Stimulated activated CD8-positive, alpha-beta memory T cell treated with anti-CD3 and anti-CD28 coated beads, Interleukin-4, amount 100 ng/mL, for 1 hour (primary cell): ENCODE measurements at places on chromosomes 1 and 21.

DNA sequence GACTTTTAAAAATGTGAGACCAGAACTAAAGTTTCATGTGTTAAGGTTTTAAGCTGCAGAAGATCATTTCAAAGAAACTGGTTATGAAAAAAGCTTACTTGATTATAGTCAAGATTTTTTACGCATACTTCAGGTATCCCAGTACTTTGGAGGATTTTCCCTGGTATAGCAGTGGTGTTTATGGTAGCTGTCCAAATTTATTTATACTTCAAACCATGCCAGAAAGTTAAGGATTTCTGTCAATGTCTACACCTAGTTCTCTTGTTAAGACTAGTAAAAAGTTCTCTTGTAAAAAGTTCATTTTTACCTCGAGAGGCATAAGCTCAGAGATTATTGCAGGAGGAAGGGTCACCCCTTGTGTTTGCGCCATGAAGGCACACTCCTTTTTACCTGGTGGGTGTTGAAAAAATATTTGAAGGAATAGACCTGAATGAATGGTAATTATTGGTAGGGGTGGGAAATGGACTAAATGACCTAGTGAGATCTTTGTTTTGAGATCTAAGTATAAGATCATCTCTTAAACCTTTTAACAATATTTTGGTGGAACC lies 2.8 kb downstream of the DYRK1A start:
- DNase-seq: no peak

GRCh38 chr1:29415861-29416260 lies 179.5 kb downstream of the PTPRU start:
- no peak for DNase-seq

DNA sequence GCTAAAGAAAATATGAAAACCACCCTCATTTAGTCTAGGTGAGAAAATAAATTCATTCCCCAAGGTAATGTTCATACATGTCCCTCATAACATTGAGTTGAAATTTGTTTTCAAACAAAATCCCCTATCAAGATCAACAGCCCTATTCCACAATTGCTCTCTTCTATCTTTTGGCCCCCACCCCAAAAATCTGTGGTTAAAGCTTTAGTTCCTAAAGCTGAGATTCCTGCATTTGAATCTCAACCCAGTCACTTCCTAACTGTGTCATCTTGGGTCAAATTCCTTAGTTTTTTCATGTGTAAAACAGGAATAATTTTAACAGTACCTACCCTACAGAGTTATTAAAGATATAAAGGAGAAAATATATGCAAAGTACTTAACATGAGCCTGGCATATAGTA lies 22.0 kb downstream of the KIAA0319L start:
- no peak for DNase-seq

DNA sequence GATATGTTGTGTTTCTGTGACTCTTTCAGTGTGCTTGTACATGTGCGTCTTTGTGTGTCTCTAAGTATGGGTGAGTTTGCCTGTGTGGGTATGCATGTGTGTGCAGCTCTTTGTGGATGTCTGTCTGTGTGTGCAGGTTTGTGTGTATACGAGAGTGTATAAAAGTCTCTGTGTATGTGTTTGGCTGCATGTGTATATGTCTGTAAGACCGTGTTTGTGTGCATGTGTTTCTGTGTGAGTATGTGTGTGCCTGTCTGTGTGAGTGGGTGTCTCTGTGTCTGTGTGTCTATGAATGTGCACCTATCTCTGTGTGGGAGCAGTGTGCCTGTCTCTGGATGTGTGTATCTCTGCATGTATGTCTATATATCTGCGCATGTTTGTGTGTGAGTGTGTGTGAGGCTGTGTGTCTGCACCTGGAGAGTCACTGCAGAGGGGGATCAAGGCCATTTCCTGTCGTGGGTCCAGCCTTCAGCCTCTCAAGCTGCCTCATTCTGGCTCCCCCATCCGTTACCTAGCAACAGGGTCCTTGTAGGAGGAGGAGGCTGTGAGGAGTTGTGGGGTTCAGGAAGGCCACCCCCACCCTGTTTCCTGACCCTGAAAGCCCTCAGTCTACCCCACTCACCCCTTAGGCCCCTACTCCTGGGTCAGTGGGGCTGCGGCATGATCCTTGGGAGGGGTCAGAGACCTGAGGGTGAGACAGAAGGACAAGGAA lies 10.4 kb downstream of the FGR start:
- no peak for DNase-seq

DNA sequence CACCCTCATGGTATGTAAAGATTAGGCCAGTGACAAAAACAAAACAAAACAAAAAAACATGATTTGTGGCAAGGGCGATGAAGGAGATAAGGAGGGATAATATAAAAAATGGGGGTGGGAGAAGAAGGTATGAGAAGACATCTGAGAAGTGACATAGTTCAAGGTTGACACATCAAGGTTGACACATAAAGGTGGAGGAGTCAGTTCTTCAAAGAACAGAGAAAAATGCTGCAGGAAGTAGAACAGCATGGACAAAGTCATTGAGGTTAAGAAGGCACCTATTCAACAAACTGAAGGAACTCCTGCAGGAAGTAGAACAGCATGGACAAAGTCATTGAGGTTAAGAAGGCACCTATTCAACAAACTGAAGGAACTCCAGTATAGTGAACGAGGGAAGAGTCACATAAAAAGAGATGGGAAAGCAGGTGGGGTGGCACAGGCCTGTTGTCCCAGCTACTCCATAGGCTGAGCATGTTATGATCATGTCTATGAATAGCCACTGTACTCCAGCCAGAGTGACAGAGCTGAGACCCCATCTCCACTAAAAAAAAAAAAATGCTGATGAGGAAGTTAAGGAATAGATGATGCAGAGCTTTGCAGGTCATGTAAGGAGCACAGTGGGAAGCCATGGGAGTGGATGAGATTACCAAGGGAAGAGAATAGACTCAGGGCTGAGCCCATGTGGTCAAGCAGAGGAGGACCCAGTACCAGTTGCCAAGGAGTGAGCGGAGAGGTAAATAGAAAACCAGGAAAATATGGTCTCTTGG lies 101.5 kb downstream of the ZFYVE9 start:
- no peak for DNase-seq

DNA sequence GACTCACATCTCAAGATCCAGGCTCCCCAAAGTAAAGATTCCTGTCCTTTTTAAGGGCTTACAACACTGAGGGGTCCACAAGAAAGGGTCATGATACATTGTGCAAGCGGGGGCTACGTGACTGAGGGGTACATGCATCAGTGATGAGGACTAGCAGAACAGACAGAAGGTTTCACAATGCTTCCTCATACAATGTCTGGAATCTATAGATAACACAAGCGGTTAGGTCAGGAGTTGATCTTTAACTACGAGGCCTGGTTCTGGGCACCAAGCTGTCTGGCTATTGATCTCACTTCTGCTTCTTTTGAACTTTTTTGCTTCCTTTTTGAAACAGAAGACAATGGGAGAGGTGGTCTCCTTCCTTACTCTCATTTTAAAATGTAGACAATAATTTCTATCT lies 718.6 kb downstream of the AMY1C start:
- DNase-seq: no peak
